ENCODE measurements at places on chromosomes 16 and 17.

DNA sequence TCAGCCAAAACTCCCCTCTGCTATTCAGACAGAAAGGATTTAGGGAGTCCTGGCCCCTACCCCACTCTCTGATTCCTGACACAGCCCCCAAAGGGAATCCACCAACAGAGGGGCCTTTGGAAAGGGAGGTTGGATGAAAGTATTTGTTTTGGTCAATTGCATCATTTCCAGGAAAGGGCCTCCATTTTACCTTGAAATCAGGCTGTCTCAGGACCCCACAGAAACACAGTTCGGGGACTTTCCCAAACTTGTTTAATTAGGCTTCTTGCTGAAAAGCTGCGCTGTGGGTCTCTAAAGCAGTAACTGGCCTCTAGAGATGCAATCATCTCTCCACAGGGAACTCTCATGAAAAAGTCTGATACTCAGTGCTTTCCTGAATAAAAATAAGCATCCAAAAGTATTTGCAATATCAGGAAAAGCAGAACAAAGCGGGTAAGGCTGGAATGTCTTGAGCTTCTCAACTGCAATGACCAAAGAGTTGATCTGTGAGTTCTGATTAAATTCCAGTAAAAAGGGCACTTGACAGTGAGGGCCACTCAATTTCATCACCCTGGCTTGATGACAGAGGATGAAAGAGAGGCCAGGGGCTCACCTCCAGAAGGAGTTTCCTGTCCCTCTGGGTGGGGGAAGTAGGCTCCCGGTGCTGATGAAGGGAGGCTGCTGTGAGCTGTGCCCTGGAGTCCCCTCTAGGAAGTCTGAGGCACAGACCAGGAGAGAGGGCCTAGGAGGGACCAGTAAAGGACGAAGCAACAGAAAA is 36.3 kb downstream of the LYRM9 start:
- DNase-seq: no peak

GRCh38 chr17:49452201-49452600 is 37.5 kb upstream of the PHB1 start:
- no peak for DNase-seq

- DNase-seq: no peak
Measured at GRCh38 chr16:86363057-86363490, 147.3 kb upstream of the FOXF1 start.

DNA sequence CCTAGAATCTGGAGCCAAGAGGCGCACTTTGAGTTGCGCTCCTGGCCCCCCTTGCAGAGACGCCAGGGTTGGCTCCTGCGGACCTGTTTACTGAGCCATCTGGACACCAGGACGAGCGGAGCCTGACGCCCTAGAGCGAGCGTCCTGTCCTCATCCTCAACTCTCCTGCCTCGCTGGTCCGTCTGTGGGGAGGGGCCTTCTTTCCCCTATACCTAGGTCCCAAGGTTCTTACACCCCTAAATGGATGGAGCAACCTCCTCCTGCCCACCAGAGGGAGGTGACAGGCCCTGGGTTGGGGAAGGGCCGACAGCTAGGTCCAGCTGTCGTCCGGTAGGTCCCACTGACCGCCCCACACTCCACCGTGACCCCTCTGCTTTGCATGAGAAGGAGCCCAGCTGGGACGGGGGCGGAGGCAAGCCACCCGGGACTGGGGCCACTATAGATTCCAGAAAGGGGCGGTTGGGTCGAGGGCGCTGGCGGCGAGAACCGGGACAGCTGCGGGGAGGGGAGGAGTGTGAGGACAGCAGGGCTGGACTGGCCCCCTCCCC is 3.1 kb upstream of the LHX1 start:
- DNase-seq: no peak

DNA sequence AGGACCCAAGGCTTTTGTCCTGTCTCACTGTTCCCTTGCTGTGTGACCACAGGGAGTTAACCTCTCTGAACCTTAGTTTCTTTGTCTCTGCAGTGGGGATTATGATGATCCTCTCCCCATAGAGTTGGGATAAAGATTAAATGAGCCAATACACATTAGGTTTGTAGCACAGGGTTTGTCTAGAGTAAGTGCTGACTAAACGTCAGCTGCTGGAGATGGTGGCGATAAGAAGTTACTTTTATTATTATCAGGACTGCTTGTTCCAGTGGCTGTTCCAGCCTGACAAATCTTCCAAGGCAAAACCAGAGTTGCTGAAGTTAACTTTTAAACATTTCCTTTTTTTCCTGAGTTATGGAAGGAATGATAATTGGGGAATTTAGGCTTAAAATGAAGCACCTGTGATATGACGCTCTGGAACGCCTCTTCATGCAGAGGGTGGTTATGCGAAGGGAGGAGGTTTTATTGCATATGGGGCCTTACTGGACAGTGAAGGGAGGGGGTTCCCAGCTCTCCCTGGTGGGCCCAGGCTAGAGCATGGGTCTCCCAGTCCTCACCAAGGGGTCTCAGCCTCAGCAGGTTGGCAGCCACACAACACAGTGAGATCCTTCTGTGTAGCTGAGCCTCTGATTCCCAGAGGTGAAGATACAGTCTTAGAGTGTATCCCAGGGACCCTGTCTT is 35.8 kb downstream of the PLCG2 start:
- DNase-seq: no peak

- no peak for DNase-seq
Measured at GRCh38 chr17:61384692-61385576, 14.7 kb upstream of the TBX2 start.

DNA sequence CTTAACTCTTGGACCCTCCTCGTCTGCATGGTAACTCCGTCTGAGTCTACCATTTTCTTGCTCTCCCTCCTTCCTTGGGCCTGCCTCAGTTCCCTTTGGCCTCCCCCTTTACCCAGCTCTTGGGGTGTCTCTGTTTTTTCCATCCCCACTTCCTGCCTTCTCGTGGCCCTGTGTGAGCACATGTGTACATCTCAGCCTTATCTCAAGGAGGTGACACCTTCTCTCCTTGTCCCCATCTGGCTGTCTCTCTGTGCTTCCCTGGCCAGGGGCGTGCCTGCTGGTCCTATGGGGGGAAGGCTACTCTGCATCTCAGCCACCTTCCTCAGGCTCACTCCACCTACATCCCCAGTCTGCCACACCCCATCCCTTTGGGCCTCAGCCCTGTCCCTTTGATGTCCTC is 6.6 kb downstream of the CTF1 start:
- no peak for DNase-seq

DNA sequence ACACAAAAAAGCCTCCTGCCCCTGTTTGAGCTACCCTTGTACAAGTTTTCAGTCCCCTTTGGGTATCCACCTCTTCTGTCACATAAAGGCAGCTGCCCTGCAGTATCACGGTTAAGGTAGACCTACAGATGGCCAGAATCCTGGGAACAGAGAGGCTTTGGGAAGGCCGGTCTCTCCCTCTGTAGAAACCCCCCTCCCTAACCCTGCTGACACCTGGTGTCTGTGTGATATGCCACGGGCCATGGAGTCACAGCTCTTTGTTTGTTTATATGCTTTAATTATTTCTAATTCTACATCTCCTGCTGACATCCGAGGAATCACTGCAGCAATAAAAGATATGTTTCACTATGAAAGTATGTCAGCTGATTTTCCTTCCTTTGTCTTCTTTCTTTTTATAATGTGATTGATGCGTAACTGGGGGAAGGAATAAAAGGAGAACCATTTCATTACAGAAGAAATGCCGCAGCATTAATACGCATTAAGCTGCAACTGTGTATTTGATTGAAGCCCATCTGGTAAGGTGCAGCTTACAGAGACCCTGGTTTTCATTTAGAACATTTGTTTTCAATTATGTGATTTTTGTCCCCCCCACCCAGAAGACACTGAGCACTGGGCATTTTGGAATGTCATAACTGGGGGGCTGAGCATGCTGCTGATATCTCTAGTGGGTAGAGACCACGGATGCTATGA is 142.1 kb downstream of the SLC39A11 start:
- no peak for DNase-seq

DNA sequence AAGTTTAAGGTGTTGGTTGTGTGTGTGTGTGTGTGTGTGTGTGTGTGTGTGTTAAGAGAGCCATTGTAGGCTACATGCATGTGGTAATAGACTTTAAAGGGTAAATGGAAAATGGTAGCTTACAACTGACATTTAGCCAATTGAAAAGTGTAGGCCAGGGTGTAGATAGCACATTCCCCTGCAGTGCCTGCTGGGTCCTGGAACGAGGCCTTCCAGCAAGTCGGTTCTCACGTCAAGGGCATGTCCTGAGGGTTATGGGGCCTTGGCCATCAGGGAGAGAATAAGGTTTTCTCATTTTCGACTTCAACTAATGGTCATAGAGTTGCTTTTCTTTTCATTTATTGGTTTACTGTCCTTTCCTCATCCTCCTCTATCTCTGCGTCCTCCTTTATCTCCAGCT is 65.1 kb downstream of the RPTOR start:
- DNase-seq: no peak

Measured in activated T-cell treated with anti-CD3 and anti-CD28 coated beads for 48 hours (primary cell).